Ascending aorta (tissue), 2 donors: ENCODE measurements at places on chromosomes 3 and 15.
A peak's percentile ranks its signal among the peaks of the same experiment; 100 is the strongest.

DNA sequence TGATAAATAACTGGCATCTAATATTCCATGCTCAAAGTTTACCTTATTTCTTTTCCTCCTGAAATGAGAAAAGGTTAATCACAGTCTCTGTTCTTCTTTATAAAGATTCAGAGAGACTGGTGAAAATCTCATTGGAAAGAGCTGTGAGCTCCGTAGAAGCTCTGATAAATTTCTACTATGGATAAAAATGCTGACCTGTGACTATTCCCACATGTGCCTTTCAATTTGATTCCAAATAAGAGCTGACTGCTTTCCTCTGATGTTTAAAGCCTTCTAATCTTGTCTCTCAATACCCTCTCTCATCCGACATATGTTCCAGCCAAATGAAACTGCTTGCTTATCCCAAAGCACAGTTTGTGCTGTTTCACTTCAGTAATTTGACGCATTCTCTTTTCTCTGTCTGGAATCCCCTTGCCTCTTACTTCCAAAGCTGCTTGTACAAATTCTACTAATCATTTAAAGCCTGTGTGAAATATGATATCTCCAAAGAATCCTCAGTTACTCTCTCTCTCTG is 130.1 kb downstream of the RTP4 start:
- no peak for DNase-seq

- no peak for DNase-seq
Measured at GRCh38 chr15:89419370-89419984, 76.9 kb downstream of the RHCG start.

GRCh38 chr3:101084404-101084803 is 91.2 kb upstream of the ABI3BP start:
- no peak for DNase-seq

GRCh38 chr15:93291380-93291779 is 202.4 kb upstream of the RGMA start:
- DNase-seq = no peak

DNA sequence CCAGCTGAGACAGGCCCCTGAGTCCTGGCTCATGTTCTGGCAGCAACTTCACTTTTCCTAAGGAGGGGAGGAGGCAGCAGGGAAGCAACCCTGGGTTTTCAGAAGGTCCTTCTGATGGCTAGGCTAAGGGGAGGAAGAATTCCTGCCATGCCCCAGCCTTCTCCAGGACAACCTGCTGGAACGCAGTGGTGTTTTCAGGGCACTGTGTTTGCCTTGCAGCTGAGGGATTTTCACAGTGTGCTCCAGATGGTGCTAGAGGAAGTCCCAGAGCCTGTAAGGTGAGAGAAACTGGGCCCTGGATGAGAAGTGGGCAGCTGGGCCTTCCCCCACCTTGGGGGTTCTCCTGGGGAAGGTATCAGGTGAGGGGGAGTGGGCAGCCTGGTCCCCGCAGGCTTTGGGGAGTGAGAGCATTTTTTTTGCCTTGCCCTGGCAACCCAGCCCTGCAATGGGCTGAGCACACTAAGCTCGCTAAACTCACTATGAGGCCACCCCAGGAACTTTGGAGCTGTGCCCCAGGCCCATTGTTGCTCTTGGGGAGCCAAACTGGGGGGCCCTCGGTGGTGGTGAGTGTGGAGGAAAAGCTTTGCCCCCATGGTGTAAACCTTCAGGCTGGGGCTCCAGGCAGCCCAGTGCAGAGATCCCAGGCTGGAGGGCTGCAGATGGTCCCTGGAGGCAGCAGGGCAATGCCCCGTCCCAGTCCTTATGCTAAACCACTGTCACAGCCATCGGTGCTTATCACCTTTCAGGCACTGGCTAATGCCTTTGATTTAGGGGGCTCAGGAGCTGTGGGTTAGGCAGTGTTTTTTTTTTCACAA is 41.1 kb downstream of the ACAA1 start:
- no peak for DNase-seq

DNA sequence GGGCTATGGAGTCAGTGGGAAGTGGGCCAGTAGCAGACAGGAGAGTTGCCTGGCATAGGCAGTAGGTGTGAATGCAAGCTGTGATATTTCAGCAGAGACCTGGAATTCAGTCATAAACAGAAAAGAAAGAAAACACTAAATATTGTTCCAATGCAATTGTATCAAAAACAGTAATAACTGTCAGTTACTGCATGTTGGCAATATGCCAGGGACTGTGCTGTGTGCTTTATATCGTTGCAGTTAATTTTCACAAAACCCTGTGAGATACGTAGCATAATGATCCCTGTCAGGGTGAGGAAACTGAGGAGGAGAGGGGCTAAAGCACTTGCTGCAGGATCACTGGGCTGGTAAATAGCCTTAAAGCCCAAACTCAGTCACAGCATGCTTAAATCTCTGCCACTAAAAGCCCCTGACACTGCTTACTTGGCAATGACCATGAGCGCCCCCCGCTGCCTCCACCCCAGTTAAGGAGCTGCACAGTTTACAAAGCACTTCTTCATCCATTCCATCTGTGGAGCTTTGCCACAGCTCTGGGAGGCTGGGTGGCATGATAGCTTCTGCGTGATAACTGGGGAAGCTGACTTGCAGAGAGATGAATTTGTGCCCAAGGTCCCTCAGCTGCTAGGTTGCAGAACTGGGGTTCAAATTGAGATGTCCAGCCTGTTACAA is 3.9 kb downstream of the SLC6A1 start:
- no peak for DNase-seq

GRCh38 chr3:37847689-37848088 is 14.0 kb upstream of the CTDSPL start:
- DNase-seq = no peak

DNA sequence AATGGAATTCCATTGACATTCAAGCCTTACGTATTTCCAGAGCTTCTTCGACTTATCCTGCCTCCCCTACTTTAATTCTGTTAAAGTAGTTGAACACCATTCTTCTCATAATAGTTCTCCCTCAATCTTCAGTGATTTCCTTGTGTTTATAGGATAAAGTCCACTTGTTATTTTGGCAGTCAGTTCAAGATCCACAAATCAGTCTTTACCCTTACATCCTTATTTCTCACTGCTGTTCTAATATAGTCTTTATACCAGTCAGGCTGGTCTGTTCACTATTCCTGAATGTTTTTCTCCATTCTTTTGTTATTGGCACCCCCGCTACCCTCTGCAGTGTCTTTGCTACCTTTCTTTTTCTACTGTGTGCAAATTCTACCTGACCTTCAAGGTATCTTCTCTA is 29.7 kb downstream of the ATP6V1A start:
- no peak for DNase-seq

DNA sequence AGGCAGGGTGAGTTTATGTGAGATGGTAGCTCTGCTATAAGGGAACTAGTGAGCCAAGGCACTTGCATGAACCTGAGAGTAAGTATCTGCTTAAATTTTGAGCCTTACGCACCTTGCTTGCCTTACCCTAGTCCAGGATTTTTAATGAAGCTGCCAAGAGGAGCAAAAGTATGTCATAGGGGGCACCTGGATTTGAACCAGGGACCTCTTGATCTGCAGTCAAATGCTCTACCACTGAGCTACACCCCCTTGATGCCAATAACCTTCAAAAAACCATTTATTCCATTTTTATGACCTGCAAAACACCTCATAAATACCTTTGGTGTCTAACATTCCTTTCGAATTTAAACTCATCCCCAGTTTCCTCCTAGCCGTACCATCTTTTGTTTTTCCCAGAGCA is 88.3 kb upstream of the ACP3 start:
- DNase-seq = no peak

DNA sequence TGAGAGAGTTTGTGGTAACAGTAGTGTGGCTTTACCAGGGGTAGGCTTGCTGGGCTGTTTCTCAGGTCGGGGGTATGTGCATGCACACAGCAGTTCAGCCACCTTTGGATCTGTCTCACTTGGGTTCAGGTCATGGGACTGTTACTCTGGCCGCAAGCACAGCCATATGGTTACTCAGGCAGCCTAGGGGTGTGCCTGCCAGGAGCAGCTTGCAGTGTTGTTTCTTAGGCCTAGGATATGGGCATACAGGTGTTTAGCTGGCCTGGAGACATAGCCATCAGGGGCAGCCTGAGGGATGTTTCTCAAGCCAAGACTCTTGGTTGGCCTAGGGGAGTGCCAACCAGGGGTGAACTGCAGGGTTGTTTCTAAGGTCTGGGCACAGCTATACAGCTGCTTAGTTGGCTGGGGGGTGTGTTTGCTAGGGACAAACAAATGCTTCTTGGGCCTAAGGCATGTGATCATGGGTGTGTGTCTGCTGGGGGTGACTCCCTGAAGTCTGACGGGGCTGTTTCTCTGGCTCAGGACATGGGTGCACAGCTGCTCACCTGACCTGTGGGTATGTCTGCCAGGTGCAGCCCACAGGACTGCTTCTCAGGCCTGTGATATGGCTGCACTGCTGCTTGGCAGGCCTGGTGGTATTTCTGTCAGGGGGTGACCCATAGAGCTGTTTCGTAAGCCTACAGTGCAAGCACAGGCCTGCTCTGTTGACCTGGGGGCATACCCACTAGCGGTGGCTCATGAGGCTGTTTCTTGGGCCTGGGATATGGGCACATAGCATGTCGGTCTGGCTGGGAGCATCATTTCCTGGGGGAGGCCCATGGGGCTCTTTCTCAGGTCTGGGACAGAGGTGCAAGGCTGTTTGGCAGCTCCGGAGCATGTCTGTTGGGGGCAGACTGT is 168.0 kb upstream of the THRB start:
- no peak for DNase-seq

- DNase-seq = peak; percentile 31
Measured at GRCh38 chr3:43872901-43873300, 182.2 kb downstream of the ABHD5 start.

DNA sequence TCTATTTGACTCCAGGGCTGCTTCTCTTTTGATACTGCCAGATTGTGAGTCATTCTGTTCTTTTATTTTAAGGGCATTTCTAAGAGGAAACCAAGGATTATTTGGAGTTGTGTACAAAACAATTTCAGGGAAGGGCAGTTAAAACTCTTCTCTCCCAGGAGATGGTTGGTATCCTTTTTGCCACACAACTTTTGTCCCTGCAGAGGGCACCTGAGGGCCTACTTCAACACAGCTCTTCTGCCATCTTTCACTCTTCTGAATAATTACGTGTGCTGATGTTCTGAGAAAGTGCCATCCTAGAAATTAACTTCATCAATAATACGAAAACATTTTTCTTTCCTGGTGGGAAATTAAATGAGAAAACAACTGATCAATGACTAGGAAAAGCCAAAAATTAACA is 75.7 kb upstream of the GADL1 start:
- no peak for DNase-seq

DNA sequence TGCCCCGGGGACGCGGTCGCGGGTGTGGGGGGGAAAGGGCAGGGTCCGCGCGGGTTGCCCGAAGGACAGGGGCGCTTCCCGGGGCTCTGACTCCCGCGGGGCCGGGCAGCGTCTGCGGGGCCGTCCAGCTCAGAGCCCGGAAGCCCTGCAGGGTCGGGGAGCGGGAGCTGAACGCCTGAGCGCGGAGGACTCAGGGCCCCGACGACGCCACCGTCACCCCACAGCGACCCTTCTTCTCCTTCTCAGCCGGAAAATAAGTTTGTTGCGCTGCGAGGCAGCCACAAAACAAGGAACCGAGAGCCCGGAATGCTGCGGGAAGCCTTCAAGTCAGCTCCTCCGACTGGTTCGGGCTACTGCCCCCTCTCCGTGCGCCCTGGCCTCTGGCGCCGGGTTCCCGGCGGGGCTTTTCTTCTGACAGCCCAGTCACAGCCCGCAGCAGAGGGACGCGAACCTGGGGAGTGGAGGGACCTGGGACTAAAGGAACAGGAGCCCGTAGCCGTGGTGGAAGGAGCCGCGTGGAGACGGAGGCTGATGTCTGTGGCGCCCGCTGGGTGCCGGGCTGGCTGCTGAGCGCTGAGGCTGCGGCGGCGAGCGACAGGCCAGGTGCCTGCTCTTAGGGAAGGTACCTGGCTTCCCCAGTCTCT is 484 bp downstream of the CNTN4 start:
- DNase-seq = no peak

GRCh38 chr3:60781935-60782334 is 469.3 kb downstream of the FHIT start:
- DNase-seq = no peak

- no peak for DNase-seq
Measured at GRCh38 chr3:149128821-149129220, 617 bp upstream of the HPS3 start.

DNA sequence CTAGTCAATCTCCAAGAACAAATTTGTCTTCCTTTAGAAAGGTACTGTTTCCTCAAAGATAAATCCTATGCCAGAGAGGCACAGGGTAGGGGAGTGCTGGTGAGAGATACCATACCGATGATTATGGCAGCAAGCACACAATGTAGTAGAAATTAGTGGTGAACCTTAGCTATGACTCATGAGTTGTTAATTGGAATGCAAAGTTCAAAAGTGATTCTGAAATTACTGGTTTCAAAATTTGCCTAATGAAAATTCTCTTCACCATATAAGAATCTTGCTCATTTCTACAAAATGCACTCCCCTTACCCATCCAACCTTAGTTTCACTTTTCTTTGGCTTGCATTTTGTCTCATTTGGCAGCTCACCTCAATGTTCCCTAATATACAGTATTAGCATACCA is 139.5 kb upstream of the SLC2A2 start:
- DNase-seq = no peak

DNA sequence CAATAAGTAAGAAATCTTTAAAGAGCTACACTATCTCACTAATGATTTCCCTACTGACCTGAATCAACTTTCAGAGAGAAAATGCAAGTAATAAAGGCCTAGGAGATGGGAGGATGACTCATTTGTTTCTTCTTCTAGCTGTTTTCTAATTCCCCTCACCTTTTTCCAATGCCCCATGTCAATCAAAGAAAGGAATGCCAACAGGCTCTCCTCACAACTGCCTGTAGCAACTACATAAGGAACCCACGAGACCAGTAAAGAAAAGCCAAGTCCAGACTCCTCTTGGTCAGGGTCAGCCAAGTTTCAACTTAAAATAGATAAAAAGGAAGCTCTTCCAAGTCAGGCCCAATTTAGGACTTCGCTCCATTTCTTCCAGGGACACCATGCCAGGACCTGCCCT is 201.9 kb downstream of the TNIK start:
- DNase-seq = no peak

GRCh38 chr3:50639055-50639494 is 22.1 kb downstream of the MAPKAPK3 start:
- DNase-seq = no peak
